RWPE1 (cell line): ENCODE measurements at places on chromosomes 5 and 9.

DNA sequence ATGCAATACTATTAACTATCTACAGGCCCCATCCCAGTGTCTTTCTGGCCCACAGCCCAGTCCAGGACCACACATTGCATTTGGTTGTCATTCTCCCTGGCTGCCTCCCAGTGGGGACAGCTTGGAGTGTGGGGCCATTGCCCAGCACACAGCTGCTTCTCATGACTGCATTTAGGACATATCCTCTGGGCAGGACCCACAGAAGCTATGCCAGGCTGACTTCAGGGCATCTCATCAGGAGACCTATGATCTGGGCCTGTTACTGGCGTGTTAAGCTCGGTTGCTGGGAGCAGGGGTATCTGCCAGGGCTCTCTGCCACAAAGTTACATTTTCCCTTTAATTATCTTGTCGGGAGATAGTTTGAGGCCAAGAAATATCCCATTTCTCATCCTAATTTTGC lies 32.1 kb upstream of the CLPTM1L start:
- no peak for DNase-seq

- DNase-seq, result no peak
Measured at GRCh38 chr9:13429301-13430190, 150.1 kb upstream of the MPDZ start.

DNA sequence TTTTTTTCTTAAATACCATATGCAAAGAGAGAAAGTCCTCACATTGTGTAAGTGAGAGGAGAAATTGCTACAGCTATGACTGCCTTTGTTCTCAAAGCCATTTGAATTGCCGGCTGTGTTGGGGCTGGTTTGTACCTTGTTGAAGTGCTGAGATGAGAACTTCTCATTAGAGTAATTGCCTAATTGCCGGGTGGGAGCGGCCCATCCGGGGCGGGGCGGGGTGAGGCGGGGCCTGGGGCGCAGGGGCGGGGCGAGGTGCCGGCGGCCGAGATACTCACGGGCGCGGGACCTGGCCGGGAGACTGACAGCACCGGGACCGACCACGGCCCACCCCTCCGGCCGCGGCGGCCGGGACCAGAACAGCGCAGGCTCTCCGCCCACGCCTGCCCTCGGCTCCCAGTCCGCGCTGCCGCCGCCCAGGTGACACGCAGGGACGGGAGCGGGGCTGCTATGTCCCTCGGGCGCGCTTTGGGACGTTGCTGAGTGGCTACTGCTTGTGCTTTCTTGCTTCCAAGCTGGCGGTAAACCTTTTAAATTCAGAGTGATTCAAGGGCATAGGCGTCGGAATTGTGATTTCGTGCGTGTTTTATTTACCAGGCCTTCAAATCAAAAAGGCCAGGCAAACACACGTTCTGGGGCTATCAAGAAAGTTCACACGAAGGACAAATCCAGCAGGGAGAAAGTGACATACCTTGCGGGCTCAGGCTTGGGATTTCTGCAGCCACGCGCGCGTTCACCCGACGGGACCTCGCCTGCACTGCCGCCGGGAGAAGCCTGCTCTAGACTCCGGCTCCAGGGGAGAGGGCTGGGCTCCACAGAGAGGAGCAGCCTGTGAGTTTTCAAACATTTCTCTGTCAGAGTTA lies 269.1 kb downstream of the FANCC start:
- DNase-seq, result peak; percentile 92

GRCh38 chr5:107916731-107917725 lies 246.3 kb upstream of the EFNA5 start:
- no peak for DNase-seq

DNA sequence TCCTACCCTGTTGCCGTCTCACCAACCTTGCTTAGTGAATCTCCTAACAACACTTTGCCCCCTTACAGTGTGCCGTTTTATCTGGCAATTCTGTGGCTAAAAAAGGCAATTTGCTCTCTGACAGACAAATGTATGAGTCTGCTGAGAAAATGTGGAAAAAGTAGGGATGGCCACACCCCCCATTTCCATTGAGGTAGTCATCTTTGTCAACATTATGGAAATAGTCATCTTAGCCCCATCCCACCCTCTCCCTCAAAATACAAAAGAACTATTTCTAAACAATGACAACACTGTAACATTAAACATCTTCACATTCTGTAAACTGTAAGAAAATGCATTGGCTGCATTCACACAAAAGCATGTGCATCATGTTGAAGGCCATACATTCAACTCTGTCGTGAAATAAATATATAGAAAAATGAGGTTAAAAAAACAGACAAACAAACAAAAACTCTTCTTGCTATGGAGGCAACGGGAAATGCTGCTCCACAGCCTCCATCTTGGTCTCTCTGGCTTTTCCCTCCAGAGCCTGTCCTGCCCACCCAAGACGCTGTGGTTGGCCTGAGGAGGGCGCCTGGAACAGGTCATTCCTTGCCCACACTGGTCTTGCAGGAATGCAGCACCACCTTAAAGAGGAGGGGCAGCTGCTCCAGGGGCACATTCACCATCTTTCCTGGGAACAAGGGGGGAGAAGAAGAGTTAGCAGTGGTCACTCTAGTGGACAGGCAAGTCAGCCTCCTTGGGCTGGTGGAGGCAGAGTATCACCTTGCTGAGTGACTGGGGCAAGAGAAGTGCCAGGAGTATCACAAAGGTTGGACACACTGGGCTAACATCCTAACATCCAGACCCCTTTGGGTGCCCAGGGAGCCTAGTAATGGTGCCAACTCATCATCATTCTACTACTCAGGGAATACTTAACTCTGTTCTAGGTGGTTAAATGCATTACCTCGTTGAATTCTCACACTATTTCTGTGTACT lies 15.2 kb upstream of the NR5A1 start:
- no peak for DNase-seq

DNA sequence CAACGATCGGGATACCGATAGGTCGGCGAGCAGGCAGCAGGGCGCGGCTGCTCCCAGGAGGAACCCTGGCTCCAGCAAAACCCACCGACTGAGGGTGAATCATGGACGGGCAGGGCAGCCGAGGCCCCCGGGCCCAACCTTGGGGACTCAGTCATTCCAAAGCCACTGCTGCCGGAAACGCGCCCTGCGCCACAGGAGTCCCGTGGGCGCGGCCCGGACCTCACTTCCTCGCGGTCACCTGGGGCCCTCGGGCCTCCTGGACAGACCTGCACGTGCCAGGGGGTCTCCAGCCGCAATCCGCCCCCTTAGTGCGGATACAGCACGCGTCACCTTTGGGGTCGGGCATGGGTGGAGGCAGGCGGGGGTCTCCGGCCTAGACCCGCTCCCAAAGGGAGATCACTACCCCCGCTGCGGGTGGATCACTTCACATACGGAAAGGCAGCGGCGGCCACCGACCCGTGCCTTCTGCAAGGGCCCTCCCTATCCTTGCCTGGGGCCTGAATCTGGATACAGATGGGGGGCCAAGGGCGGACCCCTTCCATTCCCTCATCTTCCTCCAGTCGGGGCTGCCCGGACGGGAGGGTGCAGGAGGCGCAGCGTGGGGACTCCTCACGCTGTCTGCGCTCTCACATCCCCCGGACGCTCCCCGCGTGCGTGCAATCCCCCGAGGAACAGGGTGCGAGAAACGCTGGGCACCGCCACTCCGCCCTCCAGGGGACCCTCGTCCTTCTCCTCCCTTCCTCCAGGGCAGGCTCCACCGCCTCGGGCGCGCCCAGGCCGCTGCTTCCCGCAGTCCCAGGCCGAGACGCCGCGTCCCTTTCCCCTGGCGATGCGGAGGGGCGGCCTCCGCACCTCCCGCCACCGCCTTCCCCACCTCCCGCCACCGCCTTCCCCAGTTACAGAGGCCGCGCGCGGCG lies 586 bp downstream of the TXN start:
- DNase-seq, result peak; percentile 59

DNA sequence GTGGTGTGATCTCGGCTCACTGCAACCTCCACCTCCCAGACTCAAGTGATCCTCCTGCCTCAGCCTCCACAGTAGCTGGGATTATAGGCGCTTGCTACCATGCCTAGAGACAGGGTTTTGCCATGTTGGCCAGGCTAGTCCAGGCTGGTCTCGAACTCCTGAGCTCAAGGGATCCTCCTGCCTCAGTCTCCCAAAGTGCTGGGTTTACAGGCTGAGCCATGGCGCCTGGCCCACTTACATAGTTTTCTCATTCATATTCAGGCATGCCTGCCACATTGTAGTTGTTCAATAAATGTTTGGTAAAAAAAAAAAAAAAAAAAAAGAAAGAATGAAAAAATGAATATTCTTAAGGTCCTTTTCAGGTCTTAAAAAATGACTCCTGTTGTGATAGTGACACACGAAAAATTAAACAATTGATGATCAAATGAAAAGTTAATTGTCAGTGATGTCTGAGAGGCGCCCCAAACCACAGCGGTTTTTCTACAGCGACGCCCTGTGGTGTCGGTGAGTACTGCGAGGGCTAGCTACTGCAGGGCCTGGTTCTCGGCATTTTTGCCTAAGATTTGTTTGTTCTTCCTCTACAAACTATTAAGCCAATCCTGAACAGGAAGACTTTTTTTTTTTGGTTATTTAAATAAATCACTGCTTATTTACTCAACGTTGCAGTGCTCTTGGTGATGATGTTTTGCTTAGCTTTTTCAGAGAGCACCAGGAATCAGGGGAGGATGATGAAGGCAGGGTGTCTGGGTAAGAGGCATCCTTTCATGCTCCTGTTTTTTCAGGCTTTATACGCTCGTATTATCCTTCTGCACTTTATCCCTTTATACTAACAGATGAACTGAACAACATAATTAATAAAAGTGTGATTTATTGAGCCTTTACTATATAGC lies 67.0 kb upstream of the DPYSL3 start:
- peak; percentile 53 for DNase-seq

- DNase-seq, result no peak
Measured at GRCh38 chr5:171205375-171205774, 103.7 kb upstream of the TLX3 start.

DNA sequence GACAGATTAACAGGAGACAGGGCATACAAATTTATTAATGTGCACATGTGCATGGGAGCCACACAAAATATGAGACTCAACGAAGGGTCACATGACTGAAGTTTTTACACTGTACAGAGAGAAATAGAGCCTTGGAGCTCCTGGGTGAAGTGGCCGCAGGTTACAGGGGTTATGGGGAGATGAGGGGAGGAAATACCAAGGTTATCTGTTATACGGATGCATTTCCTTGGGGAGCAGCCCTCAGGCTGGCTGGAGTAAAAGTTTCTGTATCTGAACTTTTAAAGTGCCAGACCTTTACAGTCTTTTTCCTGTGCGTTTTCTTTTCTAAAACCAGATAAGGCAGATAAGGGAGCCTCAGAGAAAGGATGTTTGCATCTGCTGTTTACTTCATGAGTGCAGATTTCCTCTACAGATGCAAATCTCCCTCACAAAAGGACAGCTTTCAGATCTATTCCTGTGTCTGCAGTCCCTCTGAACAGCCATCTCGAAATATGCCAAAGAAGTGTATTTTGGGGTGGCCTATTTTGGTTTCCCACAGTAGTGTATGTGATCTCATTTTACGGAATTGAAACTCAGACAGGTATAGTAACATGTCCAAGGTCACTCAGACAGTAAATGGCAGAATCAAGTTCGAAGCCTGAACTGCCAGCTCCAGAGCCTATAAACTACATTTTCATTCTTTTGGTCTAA lies 139.3 kb upstream of the FBXL17 start:
- DNase-seq, result no peak

DNA sequence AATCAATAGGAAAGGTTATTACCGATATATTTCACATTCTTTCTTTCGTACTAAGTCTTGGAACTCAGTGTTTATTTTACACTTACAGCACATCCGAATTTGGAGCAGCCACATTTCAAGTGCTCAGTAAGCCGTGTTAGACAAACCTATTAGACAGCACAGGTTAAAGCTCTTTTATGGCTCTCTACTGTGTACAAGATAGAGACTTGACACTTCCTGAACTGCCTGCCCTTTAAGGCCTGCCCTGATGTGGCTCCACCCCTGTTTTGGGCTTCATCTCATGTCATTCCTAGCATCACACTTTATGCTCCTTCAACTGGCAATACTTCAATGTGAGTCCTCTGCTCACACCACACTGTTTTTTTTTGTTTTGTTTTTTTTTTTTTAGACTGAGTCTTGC lies 23.5 kb upstream of the SUSD1 start:
- DNase-seq, result no peak

GRCh38 chr5:57676222-57677098 lies 193.8 kb upstream of the ACTBL2 start:
- no peak for DNase-seq

DNA sequence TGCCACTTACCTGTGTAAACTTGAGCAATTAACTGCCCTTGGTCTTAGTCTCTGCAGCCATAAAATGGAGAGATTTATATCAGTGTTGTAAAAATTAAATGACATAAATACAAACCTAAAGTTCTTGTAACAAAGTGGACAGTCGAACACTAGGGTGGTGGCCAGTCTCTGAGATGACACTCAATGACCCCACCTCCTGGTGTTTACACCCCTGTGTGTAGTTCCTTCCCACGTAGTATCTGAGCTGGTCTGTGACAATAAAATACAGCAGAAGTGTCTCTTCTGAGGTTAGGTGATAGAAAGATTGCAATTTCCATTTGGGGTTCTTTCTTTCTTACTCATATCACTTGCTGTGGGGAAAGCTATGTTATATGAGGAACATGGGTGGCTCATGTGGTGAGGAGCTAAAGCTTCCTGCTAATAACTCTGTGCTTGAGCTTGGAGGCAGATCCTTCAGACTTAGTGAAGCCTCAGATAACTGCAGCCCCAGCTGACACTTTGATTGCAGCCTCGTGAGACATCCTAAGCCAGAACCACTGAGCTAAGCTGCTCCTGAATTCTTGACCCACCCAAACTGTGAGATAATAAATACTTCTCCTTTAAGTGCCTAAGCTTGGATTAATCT lies 173.4 kb upstream of the CHD1 start:
- DNase-seq, result no peak

DNA sequence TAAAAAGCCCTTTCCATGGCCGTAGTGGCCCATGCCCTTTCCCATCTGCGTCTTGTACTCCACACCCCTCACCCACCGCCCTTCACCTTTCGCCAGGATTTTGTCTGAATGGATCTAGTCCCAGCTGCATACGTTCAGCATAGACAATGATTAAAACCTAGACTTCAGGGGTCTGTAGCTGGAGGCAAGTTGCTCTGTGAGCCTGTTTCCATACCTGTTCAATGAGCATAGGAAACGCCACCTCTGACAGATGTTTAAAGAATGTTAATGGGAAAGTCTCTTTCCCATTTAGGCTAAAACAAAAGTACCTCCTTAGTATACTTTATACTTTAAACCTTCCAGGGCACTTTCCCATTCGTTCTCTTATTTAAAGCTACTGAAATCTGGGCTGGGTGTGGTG lies 105.7 kb downstream of the SPRY4 start:
- DNase-seq, result peak; percentile 66

GRCh38 chr5:73337586-73338255 lies 110.9 kb downstream of the FOXD1 start:
- no peak for DNase-seq
